ENCODE measurements at places on chromosomes 13 and 19.
A peak's percentile ranks its signal among the peaks of the same experiment; 100 is the strongest.

- DNase-seq: no peak
Observed at GRCh38 chr19:2600914-2601870, 101.3 kb downstream of the GNG7 start.

DNA sequence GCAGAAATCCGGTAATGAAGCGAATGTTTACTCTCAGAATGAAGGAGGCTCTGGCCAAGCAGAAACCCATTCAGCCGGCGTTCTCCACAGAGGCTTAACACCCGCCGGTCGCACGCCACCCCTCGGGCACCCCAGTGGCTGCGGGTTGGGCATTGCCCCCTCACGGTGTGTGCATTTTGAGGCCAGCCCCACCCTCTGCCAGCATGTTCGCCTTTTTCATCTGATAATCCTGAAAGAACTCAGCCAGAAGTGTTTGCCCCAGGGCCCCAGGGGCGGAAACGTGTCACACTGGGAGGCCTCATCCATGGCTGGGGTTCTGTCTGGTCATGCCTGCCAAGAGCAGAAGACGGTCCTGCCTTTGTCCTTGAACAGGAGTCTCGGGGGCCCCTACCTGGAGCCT, 34.2 kb downstream of the COMP start:
- no peak for DNase-seq

- DNase-seq: no peak
Observed at GRCh38 chr19:44738603-44739558, 9.6 kb upstream of the BCL3 start.

DNA sequence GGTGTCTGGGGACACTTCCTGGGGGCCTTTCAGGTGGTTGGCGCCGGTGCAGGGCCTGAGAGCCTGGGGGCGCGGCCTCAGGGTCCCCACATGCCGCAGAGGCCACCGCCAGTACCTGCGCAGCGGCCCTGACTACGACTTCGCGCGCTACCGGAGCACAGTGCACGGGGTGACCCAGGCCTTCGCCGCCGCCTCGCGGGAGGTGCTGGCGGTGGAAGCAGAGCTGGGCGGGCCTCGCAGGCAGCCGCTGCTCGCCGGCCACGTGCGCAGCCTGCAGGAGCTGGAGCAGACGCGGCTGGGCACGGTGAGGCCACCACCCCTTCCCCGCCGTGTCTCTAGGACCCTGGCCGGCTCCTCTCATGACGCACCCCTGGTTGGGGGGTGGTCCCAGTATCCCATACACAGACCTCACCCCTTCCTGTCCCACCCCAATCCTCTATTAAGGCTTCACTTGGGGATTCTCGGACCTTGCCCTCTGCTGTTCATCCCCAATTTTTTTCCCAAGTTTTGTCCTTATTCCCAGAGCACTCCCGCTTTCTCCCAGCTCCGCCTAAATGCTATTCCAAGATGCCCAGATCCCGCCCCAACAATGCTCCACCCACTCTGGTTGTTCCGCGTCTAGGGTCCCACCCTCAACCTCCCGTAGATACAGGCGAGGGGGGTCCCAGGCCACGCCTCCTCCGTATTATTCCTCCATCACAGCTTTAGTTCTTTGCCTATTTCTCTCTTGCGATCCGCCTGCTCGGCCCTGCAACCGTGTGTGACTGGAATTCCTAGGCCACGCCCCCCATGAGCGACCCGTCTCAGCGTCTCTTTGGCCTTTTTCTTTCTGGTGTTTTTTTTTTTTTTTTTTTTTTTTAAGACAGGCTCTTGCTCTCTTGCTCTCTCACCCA, 1.0 kb downstream of the REX1BD start:
- peak; percentile 45 for DNase-seq

DNA sequence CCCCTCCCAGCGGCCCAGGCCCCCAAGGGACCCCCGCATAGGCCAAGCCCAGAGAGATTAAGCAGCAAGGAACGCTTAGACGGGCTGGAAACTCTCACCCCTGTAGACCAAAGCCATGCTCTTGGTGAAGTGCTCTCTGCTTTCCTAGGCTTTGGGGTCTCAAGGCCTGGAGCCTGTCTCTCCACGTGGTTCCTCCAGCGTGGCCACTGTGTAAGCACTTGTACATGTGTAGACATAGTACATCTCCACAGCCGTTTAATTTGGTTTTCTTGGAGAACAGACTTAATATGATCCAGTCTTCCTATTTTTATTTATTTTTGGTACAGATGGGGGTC, 1.1 kb downstream of the NUDT19 start:
- DNase-seq: no peak

- no peak for DNase-seq
Observed at GRCh38 chr19:17209126-17210036, 5.8 kb upstream of the USE1 start.
